ENCODE measurements at places on chromosomes 16 and 17. TPM values are rescaled to one million over a fixed set of nuclear protein-coding genes. Genes with fewer than 3 reads are reported as not detected.
A peak's percentile ranks its signal among the peaks of the same experiment; 100 is the strongest.

KRTAP4-4 gene
- not detected for polyA plus RNA-seq

ZG16 gene
- polyA plus RNA-seq = 0.76 TPM

DNA sequence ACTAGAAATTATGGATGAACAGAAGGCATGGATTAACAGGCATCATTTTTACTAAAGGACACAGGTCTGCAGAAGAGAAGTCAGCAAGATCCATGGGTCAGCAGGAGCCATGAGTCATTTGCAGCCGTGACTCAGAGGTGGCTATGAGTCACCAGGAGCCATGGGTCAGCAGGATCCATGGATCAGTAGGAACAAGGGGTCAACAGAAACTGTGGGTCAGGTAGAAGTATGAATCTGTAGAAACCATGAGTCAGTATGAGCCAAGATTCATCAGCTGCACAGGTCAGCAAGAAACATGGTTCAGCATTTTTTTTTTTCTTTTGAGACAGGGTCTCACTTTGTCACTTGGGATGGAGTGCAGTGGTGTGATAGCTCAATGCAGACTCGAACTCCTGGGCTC is 58.2 kb upstream of the HS3ST4 start:
- no peak overlapping the region for H3K27ac ChIP-seq
- no peak overlapping the region for H3K4me3 ChIP-seq
- no peaks in the 10 kb centered on the region for H3K4me1 ChIP-seq
- H3K27me3 ChIP-seq = no peaks in the 10 kb centered on the region
- H3K36me3 ChIP-seq = no peaks in the 10 kb centered on the region
- no peak for DNase-seq

- no peak overlapping the region for H3K4me3 ChIP-seq
- peaks cover 4% of the 10 kb centered on the region for H3K4me1 ChIP-seq
- peaks cover 31% of the 10 kb centered on the region for H3K27me3 ChIP-seq
- no peaks in the 10 kb centered on the region for H3K36me3 ChIP-seq
These were observed 123.4 kb downstream of the ASIC2 start for GRCh38 chr17:33169580-33170285.

- peak; percentile 47 for DNase-seq
- no peaks in the 10 kb centered on the region for H3K27me3 ChIP-seq
- peak overlapping the region; percentile 89 for H3K27ac ChIP-seq
These were observed 89.2 kb downstream of the ABR start for GRCh38 chr17:1090465-1091189.

- H3K27ac ChIP-seq = no peak overlapping the region
- peaks cover 69% of the 10 kb centered on the region for H3K4me1 ChIP-seq
- peaks cover 31% of the 10 kb centered on the region for H3K36me3 ChIP-seq
- H3K4me3 ChIP-seq = no peak overlapping the region
- DNase-seq = peak; percentile 42
- H3K27me3 ChIP-seq = no peaks in the 10 kb centered on the region
These were observed 15.1 kb downstream of the GJD3 start for GRCh38 chr17:40349477-40349894.

DNA sequence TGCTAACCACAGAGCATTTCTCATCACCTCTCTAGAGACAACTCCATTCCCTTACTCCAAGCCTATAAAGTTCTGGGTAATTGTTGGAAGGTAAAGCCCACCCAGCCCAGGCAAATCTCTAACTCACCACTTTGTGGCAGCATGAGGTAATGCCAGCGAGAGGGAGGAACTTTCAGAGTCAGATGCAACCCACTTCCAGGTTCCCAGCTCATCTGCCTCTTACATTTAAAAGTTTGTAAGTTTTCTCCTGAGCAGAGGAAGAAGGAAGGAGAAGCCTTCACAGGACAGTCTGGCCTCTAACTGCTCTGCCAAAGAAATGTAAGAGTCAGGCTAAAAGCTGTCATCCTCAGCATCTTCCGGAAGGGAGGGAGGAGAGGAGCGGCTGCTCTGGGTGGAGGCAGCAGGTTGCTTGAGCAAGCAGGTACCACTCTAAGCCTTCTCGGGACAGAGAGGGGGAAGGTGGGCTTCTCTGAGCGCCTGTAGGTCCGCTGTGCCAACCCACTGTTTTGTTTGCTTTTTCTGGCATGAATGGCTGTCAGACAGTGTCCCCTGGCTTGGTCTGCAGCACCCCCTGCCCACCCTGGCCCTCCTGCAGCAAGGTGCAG is 1.0 kb downstream of the ZNF319 start:
- peaks cover 38% of the 10 kb centered on the region for H3K4me1 ChIP-seq
- H3K27ac ChIP-seq = peak overlapping the region; percentile 94
- H3K27me3 ChIP-seq = no peaks in the 10 kb centered on the region
- H3K4me3 ChIP-seq = peak overlapping the region; percentile 70
- peaks cover 26% of the 10 kb centered on the region for H3K36me3 ChIP-seq
